ENCODE measurements at places on chromosomes 11 and 22.

DNA sequence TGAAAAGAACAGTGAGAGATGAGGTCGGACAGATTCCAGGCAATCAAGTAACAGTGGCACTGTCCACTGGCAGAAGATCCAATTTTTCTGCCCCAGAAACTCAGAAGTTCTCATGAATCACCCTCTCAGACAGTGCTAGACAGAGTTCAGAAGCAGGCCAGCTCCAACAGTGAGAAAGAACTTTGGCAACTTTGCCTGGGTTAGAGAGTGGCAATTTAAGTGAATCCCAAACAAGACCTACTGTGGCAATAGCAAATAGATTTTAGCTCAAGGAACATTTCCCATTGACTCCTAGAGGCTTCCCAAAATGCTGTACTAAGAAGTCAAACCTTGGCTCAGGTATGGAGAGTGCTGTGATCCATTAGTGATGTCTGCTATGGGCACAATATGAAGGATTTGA is 12.3 kb downstream of the CD44 start:
- DNase-seq, result no peak

- DNase-seq, result no peak
These were observed 6.3 kb downstream of the NRXN2 start for GRCh38 chr11:64716473-64717267.

DNA sequence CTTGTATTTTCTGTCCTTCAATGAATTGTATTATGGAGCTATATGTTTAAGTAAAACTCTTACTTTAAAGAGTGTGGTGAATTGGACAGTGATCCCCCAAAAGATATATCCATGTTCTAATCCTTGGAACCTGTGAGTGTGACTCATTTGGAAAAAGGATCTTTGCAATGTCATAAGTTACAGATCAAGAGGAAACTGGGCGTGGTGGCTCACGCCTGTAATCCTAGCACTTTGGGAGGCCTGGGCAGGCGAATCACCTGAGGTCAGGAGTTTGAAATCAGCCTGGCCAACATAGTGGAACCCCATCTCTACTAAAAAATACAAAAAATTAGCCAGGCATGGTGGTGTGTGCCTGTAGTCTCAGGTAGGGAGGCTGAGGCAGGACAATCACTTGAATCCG is 36.7 kb downstream of the ELF5 start:
- DNase-seq, result no peak

- DNase-seq, result no peak
These were observed 25.6 kb downstream of the PAK1 start for GRCh38 chr11:77448269-77448668.

GRCh38 chr11:117795638-117796455 is 1.2 kb downstream of the DSCAML1 start:
- no peak for DNase-seq

- peak; percentile 53 for DNase-seq
These were observed 155.7 kb downstream of the GRIK4 start for GRCh38 chr11:120667281-120667680.

DNA sequence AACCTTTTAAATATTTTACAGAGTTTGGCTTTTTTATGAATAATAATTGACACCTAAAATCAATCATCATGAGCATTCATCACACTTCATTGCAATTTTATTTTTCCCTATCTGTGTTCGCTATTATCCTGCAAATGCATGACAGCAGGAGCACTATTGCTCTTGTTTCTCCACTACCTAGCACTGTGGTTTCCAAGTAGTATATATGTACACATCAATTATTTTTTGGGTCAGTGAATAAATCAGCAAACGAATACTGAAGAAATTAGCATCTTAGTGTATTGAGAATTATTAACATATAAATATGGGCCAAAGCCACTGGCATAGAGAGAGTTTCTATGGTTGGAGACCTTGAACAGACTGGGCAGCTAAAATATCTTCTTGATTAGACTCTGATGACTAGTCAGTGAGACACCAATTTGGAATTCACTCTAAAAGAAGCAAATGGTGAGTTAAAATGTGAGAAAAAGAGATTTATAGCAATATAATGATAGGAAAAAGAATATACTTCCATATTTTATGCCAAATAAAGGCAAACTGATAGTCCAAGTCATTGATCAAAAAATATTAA is 731.1 kb upstream of the LUZP2 start:
- no peak for DNase-seq

DNA sequence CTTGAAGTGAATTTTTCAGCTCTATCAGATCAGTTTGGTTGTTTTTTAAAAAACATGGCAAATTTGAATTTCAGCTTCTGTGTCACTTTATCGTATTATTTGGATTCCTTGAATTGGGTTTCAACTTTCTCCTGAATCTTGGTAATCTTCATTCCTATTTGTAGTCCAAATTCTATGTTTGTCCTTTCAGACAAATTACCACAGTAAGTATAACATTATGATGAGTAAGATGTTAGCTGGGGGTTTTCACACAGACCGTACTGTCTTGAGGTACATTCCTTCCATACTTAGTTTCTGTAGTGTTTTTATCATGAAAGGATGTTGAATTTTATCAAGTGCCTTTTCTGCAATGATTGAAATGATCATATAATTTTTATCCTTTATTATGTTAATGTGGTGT is 28.0 kb downstream of the OR5B17 start:
- DNase-seq, result no peak

GRCh38 chr11:75155570-75156422 is 4.9 kb downstream of the SLCO2B1 start:
- DNase-seq, result no peak

GRCh38 chr11:103700622-103701021 is 335.8 kb upstream of the DDI1 start:
- DNase-seq, result no peak

- no peak for DNase-seq
These were observed 6.9 kb downstream of the POU2AF3 start for GRCh38 chr11:111305162-111305802.

- no peak for DNase-seq
These were observed 102.3 kb upstream of the DRD2 start for GRCh38 chr11:113577356-113578032.

GRCh38 chr11:94662065-94662779 is 95.1 kb downstream of the PIWIL4 start:
- no peak for DNase-seq

DNA sequence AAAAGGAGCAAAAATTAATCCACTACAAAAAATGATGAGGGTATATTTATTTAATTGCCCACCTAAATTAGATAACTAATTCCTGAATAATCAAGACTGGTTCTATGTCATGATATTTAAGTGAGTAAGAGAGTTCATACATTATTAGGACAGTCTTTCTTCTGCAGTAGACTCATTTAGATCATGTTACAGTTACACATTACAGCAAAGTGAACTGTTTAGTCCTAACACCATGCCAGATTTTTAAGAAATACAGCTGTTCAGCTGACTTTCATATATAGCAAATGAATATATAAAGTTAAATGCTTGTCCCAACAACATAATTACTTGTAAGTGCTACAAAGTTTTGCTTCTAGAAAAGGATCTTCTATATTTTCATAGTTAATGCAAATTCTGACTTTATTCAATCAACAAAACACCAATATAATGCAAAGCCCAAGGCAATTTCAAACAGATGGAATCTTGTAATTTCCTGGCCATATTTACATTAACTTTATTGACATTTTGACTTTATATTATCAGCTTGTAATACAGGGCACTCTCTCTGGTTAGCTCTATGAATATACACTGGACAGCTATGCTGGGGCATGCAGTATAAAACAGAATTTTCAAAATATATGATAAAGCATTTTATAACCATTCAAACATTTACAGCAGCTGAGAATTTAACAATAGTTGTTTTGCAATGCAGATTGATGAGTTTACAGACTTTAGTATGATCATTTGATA is 45.7 kb upstream of the TP53AIP1 start:
- DNase-seq, result no peak

- DNase-seq, result no peak
These were observed 4.4 kb upstream of the C11orf16 start for GRCh38 chr11:8937159-8937558.

DNA sequence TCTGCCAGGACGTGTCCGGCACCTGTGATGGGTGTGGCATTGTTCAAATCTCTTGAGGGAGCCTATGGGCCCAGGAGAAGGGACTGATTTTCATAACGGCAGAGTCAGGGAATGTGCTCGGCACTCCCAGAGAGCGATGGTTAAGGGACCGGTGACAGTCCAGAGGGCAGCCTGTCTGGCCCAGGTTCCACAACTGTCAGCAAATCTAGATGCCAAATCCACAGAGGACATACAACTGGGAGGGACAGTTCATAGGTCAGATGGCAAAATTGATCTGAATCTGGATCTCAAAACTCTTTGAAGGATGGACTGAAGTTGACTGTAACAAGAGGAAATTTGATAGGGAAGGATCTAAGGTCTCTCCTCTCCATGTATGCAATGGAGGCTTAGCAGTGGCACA is 7.5 kb downstream of the SEC14L2 start:
- DNase-seq, result no peak

DNA sequence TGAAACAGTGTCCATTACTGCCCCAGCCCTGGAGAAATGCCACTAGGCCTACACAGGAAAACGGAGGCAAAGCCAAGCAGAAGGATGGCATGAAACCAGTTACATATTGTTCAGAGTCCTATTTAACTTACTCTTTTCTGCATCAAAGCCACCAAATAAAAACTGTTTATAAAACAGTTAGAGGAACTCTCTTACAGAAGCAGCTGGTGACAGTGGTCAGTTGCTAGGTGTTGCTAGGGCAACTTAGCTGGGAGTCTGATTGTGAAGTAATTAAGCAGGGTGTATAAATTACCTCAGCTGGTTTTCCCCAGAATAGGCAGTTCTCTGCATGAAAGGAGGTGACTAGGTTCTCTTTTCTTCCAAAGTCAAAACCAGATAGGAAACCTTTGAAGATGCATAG is 115.6 kb upstream of the ZBED5 start:
- no peak for DNase-seq

GRCh38 chr11:75851203-75851602 is 36.2 kb downstream of the UVRAG start:
- no peak for DNase-seq

GRCh38 chr11:12818333-12819015 is 144.3 kb downstream of the TEAD1 start:
- DNase-seq, result peak; percentile 77

DNA sequence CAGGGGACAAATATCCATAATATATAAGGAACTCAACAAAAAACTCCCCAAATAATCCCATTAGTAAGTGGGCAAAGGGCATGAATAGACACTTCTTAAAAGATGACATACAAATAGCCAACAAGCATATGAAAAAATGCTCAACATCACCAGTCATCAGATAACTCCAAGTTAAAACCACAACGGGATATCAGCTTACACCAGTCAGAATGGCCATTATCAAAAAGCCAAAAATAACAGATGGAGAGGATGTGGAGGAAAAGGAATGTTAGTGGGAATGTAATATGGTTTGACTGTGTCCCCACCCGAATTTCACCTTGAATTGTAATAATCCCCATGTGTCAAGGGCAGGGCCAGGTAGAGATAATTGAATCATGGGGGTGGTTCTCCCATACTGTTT is 350.1 kb downstream of the GUCY1A2 start:
- DNase-seq, result no peak

DNA sequence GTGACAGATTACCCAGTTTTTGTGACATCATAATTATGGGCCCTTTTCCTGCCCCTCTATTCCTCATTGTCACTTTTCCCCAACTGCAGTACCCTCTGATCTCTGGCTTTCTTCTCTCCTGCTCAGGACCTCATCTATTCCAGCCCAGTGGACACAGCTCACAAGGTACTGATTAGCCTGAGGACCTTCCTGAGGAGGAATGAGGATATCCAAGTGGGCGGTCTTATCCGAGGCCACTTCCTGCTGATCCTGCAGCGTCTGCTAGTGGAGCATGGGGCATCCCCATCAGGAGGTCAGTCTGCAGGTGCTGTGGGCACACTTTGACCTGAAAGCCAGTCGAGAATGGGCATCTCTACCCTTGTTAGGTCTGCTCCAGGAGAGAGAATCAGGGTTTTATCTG is 24.5 kb upstream of the CCDC134 start:
- DNase-seq, result no peak

DNA sequence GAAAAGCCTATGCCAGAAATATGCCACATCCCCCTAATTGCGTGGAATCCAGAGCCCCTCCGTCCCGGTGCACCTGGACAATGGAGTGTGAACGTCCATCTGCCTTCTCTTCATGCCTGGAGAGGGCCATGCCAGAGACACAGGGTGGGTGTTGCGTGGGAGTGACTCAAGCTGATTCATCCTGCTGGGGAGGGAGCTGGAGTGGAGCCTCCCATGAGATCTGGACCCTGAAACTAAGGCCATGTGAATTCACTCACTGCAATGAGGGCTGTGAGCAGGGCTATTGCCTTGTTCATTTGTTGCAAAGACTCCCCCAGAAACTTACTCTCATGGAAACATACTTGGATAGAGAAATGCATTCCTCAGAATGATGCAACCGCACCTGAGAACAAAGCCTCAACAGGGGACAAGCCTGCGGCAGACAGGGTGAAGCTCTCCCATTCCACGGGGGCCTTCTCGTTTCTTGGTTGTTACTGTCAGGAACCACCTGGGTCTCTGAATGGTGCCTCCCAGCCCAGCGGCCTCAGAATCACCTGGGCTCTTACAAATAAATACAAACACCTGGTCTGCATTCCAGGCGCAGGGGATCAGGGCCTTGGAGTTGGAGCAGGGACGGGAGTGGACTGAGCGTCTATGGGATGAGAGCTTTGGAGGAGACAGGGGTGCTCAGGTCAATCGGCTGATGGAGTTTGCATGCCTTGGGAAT is 1031.2 kb downstream of the BRD1 start:
- no peak for DNase-seq

DNA sequence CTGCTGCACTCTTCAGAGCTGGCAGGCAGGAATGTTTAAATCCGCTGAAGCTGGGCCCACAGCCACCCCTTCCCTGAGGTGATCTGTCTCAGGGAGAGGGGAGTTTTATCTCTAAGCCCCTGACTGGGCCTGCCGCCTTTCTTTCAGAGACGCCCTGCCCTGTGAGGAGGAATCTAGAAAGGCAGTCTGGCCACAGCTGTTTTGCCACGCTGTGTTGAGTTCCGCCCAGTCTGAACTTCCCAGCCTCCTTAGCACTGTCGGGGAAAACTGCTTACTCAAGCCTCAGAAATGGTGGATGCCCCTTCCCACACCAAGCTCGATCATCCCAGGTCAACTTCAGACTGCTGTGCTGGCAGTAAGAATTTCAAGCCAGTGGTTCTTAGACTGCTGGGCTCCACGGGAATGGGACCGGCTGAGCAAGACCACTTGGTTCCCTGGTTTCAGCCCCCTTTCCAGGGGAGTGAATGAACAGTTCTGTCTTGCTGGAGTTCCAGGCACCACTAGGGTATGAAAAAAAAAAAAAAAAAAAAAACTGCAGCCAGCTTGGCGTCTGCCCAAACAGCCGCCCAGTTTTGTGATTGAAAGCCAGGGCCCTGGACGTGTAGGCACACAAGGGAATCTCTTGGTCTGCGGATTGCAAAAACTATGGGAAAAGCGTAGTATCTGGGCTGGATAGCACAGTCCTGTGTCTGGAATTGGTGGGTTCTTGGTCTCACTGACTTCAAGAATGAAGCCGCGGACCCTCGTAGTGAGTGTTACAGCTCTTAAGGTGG is 127.4 kb downstream of the SPON1 start:
- DNase-seq, result no peak

- DNase-seq, result no peak
These were observed 527.0 kb upstream of the B3GAT1 start for GRCh38 chr11:134939031-134939430.

- no peak for DNase-seq
These were observed 15.0 kb upstream of the ALX4 start for GRCh38 chr11:44324749-44325525.

Data from heart left ventricle (tissue), 16 donors.